SW 1271 (cell line): ENCODE measurements at places on chromosomes 4 and X.

DNA sequence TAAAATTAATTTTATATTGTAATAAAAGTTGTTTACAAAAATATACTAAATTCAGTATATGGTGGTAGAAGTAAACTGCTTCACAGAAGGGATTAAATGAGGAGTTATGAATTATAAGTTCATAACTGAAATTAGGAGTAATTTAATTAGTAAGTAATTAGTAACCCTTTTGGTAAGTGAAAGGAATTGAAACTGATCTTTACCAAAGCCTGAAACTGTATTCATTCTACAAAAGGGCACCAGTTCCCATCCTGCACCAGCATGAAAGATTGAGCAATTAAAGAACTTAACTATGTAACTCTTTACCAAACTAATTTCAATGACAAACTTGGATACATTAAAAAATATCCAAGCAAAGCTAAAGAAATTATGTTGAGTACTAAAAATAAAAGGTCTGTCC is 8.2 kb downstream of the MED14 start:
- no peak for DNase-seq

DNA sequence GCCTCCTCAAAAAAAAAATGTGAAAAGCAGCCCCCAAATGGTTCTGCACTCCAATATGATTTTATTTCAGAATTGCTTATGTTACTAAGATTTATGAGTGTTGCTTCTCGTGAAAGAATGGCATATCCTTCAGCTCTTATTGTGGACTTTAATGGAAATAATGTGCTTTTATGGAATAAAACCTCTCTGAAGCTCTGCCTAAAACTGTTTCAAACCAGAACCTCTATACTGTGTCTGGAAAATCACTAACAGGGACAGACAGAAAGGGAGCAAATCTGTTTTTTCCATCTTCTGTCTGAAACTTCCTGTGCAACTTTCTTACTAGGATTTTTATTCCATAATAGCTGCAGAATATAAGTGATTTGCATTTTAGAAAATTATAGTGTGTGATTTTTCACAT is 493.1 kb downstream of the ANKRD50 start:
- DNase-seq: no peak

- no peak for DNase-seq
Measured at GRCh38 chrX:15790769-15791290, 546 bp downstream of the ZRSR2 start.

- DNase-seq: no peak
Measured at GRCh38 chrX:39859991-39860861, 237.5 kb downstream of the BCOR start.

DNA sequence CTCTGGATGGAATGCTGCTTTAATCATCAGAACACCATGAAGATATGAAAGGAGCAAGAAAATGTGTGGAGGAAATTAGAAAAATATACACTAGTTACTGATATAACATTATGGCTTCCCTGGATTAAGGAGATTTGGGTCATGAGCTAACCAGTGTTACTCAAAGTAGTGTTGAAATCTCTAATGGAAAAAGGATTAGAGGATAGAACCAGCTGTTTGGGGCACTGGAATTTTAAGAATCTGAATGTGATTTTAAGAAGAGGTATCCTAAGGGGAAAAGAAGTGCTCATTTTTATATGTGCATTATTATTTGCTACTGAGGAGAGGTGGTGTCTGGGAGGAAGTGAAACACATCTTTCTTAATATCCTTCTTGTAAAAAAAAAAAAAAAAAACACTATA is 164.1 kb upstream of the PPARGC1A start:
- no peak for DNase-seq

DNA sequence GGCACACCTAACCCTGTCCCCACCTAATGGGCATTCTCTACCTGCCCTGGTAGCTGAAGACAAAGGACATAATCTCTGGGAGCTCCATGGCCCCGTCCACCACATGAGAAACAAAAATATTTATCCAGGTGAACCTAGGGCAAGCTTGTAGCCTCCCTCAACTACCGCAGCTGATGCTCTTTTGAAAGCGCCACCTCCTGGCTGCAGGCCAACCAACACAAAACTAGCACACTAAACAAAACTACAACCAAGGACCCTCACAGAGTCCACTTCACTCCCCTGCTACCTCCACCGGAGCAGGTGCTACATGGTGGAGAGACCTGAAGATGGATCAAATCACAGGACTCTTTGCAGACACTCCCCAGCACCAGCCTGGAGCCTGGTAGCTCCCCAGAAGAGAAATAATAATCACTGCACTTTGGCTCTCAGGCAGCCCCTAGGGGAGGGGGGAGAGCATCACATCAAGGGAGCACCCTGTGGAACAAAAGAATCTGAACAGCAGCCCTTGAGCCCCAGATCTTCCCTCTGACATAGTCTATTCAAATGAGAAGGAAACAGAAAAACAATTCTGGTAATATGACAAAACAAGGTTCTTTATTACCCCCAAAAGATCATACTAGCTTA is 111.3 kb upstream of the ATP8A1 start:
- DNase-seq: no peak

GRCh38 chr4:153082322-153083301 is 121.6 kb upstream of the TRIM2 start:
- no peak for DNase-seq

DNA sequence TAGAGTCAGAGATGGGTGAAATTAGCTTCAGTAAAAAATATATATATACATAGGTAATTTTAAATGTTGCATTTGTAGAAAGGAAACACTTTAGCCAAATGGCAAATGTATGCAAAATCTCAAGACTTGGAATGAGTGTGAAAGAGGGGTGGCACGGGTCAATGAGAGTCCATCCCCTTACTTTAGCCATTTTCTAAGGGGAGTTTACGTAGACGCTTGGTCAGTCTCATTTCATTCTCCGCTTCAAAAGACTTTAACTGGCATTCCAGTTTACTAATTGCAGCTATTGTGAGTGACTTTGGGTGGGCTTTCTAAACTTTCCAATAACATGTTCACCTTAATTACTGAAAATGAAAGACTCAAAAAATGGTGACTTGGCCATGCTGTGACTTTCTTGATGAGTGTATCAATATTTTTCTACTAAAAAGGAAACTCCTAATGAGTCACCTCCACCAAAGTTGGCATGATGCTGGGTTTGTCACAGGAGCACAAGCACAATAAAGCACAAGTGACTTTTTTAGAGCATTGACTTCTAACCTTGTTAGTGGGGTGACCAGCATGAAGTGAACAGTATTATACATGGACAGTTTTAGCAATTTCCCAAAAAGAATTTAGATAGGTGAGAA is 356.0 kb upstream of the RASGEF1B start:
- DNase-seq: no peak

DNA sequence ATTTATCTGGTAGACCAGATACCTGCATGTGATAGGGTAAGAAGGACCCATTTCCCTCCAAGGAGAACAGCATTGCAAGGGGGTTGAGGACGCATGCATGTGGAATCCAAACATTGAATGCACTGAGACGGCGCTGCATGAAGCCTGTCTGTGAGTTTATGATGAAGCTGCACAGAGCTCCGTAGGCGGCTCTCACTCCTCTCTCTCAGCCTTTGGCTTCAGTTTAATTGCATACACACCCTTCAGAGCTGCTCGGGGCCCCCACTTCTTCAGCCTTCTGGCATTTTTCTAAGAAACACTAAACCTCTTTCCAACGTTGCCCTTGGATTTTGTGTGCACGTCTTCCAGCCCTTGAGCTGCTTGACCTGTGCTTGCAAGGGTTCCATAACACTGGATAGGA is 176.6 kb downstream of the DHRSX start:
- no peak for DNase-seq

DNA sequence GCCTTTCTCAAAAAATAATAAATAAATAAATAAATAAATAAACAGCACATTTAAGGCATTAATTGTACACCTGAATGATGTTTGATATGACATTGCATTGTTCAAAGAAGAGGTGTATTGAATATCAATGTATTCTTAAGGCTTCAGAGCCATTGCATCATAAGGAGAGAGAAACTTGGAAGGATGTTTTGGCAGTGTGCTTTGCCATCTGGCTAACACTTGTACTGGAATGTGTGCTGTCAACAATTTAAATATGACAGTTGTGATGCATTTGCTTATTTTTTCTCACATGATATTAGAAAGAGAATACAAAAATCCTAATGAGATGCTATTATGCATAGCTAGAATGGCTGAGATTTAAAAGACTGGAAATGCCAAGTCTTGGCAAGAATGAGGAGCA is 67.8 kb downstream of the FAM133A start:
- DNase-seq: no peak

- DNase-seq: no peak
Measured at GRCh38 chrX:108097380-108097779, 5.8 kb downstream of the ATG4A start.

DNA sequence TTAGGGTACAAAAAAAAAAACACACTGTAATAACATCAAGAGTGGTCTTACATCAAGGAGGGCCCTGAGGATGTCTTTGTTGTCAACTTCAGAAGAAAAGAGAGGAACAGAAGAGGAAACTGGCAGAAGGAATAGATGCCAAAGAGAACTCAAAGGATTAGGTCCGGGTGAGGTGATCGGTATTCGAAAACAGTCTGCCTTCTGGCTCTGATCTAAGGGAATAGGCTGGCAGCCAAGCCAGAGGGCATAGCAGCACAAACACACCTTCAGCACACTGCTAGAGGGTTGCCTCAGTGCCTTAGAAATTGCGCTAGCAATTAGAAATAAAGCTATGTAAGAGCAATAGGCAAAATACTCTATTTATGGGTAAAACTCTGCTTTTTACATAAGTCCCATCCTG is 91.4 kb upstream of the TTC29 start:
- no peak for DNase-seq

GRCh38 chr4:46390355-46391058 is 579 bp upstream of the GABRA2 start:
- no peak for DNase-seq

- DNase-seq: no peak
Measured at GRCh38 chr4:90889171-90889570, 762.0 kb downstream of the CCSER1 start.

- DNase-seq: no peak
Measured at GRCh38 chr4:168335621-168336020, 17.1 kb upstream of the DDX60 start.

DNA sequence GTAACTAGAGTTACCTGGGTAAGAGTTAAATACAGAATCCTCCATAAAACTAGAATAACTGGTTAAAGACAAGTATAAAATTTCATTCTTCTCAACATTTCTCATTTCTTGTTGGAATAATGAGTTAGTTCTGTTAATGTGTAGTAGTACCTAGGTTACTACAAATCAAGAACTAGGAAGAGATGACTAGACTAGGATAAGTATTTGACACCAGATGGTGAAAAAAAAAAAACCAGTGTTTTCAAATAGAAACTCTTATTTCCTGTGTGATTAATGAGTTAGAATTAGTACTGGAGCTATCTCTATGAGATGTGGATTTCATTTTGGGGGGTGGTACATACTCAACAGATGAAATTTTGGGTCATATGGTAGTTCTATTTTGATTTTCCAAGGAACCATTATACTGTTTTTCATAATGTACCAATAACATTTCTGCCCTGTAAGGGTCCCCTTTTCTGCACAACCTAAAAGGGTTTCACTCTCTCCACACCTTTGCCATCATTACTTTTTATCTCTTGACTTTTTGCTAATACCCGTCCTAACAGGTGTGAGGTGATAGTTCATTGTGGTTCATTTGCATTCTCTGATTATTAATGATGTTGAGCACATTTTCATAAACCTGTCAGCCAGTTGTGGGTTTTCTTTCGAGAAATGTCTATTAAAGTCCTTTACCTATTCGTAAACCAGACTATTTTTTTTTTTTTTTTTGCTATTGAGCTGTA is 1.7 kb upstream of the VCX start:
- DNase-seq: no peak

DNA sequence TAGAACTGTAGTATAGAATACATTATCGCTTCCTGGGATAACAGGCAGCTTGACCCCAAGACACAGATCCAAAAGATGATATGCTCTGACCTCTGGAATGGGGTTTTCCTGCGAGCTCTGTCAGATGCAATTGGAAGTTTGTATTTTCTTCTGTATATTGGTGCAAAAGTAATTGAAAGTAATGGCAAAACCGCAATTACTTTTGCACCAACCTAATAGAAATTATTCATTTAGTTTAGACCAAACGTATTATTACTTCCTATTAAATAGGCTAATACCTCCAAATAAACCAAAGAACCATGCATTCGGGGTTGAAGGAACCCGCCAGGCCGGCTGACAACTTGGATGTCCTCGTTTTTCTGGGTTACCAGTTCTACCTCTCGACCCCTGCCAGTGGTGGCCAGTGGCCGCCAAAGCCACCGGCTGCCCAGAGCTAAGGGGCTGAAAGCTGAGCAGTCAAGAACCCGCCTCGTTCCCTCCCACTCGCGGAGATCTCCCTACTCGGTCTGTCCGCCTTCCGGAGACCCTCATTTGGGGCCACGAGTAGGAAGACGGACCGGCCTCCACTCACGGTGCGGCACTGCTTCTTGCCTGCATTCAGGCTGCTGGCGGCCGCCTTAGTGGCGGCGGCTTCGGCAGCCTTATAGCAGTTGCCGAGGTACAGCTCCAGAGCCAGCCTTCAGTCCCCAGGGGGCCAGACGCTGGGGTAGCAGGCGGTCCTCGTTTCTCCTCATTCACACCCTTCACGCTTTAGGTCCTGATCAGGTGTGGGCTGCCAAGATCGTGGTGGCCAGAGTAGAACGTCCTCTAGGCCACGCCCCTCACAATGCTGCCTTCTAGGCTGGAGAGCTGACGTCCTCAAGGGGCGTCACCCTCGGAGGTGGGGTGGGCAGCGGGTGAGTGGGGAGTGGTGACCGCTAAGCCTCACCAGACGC is 121.9 kb downstream of the RBMX2 start:
- DNase-seq: no peak

DNA sequence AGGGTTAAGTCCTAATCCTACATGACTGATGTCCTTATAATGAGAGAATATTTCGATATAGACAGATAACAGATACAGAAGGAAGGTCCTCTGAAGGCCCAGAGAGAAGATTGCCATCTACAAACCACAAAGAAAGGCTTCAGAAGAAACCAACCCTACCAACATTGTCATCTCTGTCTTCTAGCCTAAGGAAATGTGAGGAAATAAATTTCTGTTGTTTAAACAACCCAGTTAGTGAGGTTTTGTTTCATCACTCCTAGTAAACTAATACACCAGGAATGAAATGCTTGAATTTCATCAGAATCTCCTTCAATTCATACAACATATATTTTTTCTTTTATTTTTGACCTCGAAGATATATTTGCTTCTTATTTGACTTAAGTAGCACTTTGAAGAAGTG is 1527.8 kb downstream of the STIM2 start:
- no peak for DNase-seq

DNA sequence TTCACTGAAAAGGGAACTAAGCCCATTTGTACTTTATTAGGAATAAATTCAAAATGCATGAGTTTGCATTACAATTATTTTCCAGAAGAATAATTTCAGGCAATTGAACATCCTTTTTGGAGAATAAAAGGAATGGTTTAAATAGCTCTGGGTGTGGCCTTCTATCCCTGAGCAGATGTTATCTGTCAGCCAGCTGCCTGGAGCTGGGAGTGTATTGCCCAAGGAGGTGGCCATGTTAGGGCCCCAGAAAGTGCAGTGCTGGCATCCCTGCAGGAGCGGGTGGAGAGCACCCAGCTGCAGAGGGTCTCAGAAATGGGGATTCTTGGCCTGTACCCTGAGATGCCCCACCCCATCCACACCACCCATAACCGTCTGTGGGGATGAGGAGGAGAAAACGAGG is 21.6 kb upstream of the VEGFD start:
- no peak for DNase-seq
